CD4-positive, alpha-beta T cell treated with Interleukin-2 at 100 ng/mL for 4 hours (primary cell): ENCODE measurements at places on chromosomes 3 and 15.

DNA sequence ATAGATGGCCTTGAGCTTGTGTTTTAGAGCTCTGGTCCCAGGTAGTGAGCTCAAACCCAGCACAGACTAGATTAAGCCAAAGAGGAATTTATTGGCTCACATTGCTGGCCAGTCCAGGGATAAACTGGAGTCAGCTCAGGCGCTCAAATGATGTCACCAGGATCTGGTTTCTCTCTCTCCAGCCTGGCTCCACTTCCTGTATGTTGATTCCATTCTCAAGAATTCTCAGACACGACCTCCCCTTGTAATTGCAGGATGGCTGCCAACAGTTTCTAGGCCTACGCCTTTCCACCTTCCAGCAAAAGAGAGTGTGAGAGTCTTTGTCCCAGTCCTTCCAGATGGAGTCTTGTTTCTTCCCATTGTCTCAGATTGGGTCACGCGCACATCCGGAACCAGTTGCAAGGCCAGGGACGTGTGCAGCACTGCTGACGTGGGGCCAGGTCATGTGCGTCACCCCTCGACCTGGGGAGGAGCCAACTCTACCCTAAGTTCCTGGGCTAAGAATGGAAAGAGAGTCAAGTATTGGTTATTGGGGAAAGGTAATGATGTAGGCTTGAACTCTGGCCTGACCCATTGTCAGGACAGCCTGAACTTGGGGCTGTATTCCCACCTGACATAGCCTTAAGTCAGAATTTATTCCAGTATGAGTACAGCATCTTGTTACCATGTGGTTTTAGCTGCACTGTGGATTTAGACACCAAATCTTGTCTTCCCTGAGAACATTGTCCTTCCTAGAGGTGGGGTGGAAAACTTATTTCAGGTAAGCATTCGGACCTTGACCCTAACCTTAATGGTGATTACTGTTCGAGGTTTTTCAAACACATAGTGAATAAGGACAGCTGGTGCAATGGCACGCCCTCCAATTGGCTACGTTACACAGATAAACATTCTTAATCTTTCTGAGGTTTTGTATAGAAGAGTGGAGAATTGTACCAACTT lies 31.6 kb downstream of the CACNA1D start:
- DNase-seq = no peak

- peak; percentile 43 for DNase-seq
Measured at GRCh38 chr15:89171136-89172072, 50.0 kb downstream of the RLBP1 start.

DNA sequence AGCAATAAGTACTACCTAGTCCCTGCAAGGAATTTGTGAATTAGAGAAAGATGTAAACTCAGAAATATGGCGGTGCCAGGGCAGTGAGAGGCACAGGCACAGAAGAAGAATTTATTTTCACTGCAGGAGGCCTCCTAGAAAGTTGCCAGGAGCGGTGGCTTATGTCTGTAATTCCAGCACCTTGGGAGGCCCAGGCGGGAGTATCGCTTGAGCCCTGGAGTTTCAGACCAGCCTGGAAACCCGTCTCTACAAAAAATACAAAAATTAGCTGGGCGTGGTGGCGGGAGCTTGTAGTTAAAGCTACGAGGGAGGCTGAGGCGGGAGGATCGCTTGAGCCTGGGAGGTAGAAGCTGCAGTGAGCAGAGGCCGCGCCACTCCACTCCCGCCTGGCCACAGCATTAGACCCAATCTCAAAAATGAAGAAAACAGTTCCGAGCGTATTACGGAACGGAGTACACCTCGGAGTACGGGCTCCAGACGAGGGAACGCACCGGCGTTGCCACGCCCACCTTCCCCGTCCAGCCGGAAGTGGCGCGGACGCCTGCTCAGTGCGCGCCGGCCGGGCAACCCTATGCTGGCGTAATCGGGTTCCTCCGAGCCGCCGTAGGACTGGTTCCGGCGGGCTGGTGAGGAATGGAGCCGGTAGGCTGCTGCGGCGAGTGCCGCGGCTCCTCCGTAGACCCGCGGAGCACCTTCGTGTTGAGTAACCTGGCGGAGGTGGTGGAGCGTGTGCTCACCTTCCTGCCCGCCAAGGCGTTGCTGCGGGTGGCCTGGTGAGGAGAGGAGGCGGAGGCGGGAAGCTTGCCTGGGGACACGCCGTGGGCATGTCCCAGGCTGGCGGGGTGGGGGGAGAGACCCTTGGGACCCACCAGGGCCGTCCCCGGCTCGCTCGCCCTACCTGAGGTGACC lies at the start of gene FBXO22:
Gene FBXO22, plus strand, starts transcription at position 548 of the 909 bp plus-strand sequence. Its CDS starts 86 bp downstream, at position 634.
- peak; percentile 89 for DNase-seq

GRCh38 chr3:58334013-58334321 lies 1.3 kb downstream of the PXK start:
- no peak for DNase-seq

DNA sequence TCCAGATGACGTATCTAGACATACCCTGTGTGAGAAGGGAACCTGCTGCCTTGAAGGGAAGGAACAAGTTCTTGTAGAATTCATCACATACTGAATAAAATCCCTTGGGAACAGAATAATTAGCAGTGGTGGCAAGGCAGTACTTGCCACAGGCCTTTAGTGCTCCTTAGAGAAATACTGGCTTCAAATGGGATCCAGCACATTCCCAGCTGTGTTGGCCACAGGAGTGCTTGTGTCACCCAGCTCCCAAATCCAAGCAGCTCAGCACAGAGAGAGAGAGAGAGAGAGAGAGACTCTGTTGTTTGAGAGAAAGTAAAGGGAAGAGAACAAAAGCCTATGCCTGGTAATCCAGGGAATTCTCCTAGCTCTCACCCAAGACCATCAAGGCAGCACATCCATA lies 969.0 kb upstream of the ALCAM start:
- DNase-seq = no peak
